GM18507 (cell line): ENCODE measurements at places on chromosomes 5 and 9.

- DNase-seq, result no peak
These were observed 908.7 kb upstream of the CDH9 start for GRCh38 chr5:27947088-27947487.

DNA sequence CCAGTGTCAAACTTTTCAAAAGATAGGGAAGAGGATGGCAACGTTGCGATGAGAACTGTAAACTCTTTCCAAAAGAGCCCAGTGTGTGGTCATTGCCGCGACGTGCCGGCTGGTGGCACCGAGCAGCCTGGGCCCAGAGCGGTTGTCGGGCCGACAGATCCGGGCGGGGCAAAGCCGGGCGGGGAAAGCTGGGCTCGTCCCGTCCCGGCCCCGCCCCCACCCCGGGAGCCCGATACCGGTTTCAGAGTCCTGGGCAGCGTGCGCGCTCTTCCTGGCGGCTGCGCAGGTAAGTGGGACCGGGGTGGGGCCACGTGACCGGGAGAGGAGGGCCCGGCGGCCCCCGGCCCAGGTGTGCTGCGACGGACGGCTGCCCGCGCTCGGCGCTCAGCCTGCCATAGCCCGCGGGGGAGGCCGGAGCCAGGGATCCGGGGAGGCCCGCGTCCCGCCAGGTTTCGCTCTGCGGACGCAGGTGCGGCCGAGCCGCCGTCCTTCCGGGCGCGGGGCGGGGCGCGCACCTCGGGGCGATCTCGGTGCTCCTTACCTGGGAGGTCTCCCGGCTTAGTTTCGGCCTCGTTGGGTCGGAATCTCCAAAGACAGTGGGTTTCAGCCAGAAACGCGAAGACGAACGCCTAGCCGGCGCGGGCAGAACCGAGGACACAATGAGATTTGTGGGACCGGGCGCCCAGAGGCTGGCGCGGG is at the start of gene MARVELD2:
MARVELD2 (plus strand) TSS at position 232 of the 699 bp plus-strand sequence. CDS start 4,270 bp downstream, outside the sequence.
- DNase-seq, result peak; percentile 8

DNA sequence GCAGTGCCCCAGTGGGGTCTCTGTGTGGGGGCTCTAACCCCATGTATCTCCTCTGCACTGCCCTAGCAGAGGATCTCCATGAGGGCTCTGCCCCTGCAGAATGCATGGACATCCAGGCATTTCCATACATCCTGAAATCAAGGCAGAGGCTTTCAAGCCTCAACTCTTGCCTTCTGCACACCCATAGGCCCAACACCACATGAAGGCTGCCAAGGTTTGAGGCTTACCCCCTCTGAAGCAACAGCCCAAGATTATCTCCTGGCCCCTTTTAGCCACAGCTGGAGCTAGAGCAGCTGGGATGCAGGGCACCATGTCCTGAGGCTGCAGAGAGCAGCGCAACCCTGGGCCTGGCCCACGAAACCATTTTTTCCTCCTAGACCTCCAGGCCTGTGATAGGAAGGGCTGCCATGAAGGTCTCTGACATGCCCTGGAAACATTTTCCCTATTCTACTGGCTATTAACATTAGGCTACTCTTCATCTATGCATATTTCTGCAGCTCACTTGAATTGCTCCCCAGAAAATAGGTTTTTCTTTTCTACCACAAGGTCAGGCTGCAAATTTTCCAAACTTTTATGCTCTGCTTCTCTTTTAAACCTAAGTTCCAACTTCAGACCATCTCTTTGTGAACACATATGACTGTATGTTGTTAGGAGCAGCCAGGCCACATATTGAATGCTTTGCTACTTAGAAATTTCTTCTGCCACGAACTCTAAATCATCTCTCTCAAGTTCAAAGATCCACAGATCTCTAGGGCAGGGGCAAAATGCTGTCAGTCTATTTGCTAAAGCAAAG is 18.4 kb downstream of the NR3C1 start:
- DNase-seq, result no peak

DNA sequence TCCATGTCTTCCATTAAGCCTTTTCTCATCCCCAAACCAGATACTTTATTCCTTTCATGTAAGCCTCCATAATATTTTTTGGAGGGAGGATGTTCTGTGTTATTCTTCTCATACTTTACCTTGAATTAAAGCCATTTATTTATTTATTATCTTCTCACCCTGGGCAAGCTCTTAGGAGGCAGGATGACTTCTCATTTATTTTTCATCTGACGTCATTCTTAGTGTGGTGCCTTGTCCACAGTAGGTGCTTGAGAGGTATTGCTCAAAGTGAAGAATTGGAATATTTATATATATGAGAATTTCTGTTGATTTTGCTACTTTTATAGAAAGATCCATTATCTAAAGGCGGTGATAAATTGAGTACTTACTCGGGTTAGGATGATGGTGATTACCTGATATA is 458.3 kb upstream of the ACTBL2 start:
- no peak for DNase-seq

- DNase-seq, result no peak
These were observed 38.2 kb downstream of the FBXW2 start for GRCh38 chr9:120755044-120755443.

DNA sequence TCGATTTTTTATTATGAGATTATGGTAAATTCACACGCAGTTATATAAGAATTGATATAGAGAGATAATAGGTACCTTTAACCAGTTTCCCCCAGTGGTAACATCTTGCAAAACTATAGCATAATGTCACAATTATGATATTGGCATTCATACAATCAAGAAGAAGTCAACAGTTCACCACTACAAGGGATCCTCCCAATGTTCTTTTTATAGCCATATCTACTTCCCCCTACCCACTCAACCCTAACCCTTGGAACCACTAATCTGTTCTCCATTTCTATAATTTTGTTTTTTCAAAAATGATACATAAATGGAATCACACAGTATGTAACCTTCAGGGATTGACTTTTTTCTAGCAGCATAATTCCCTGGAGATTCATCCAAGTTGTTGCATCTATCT is 9.8 kb downstream of the ACTL7B start:
- DNase-seq, result no peak

GRCh38 chr9:94867842-94868312 is 141.4 kb downstream of the AOPEP start:
- no peak for DNase-seq

DNA sequence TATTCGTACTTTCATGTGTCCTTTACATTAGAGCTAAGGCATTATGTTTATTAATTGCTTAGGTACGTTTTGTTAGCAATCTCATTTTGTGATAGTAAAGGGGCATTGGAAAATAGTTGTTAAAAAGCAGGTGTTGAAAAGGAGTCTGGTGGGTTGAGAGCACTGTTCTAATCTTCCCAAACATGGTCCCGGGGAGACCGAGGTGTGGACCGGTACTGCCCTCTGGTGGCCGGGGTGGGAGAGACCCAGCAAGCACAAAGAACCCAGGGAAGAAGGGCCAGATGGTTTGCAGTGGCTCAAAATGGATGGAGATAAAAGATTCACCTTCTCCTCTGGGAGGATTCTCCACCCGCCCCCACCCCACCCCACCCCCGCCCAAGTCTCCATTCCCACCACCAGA is 26.1 kb downstream of the IDNK start:
- DNase-seq, result peak; percentile 33

DNA sequence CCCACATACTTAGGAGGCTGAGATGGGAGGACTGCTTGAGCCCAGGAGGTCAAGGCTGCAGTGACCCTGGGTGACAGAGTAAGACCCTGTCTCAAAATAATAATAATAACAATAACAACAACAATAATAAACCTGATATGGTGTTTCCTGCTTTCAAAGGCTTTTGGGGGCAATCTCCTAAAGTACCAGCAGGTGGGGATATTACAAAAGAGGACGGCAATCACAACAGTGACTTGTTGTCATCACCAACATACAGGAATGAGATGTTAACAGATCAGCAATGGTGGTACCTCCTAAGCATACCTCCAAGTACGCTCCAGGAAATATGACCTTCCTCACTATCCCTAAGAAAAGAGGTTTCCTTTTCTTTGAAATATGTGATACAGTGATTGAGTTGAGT is 91.1 kb upstream of the RNF180 start:
- peak; percentile 3 for DNase-seq

DNA sequence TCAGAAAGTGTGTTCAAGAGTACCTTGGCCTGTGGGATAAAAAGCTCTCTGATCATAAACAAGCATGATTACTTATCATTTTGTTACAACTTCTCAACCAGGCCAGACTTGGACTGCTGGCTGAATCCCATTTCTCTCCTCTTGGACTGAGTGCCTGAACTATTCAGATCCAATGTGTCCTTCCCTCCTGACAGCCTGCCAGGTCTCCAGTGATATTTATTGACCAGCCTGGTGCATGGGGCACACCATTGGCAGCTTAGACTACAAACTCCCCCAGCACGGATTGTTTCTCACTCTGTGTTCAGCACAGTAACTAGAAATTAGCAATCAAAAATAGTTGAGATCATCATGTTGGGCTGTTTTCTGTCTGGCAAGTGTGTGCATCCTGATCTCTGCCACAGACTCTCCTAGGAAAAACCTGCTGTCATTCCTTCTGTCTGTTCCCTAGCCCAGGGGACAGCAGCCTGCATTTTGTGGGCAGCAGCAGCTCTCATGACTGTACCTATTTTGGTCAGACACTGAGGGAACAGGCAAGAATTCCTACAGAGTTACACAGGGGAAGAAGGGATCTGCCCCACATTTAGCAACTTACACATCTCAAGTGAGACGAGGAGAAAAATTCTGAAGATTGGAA is 348.1 kb downstream of the ADAMTS6 start:
- no peak for DNase-seq

DNA sequence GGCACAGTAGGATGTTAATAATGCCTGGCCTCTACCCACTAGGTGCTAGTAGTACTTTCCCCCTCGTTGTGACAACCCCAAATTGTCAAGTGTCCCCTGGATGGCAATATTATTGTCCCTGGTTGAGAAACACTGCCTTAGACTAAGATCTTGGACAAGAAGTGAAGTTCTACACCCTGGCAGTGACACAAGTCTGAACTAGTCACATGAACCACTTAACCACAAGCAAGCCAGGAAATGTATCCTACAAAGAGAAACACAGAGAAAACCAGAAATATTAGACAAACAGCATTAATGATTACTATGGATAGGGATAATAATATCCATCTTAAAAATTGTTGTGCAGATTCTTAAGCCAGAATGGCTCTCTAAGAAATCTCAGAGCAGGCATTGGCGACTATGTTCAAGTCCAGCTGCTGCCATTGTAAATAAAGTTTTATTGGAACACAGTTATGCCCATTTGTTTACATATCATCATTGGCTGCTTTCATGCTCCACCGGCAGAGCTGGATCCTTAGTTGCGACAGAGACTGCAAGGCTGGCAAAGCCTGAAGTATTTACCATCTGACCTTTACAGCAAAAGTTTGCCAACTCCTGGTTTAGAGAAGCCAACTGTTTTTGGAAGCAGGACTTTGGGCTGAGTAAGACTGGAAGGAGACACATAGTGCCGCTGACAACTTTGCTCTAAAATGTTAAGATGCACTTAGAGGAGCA is 80.8 kb downstream of the NTRK2 start:
- DNase-seq, result no peak
